ENCODE measurements at places on chromosomes 12 and 14.
A peak's percentile ranks its signal among the peaks of the same experiment; 100 is the strongest.

DNA sequence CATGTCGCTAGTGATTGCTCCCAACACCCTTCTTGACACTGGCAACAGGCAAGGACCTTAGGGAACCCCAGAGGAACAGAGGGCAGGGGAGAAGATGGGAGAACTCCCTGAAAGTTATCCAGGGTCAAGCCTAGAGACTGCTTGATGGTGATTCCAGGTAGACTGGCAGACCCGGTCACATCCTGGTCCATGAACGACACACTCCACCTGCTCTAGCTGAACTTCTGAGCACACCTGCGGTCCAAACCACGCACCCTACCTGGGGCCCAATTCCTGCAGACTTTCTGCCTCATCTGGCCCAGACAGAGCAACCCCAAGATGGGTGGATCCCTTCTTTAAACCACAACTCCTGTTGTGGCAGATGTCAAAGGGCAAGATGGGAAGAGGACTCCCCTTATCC lies 34.2 kb downstream of the NCKAP5L start:
- DNase-seq, result no peak

DNA sequence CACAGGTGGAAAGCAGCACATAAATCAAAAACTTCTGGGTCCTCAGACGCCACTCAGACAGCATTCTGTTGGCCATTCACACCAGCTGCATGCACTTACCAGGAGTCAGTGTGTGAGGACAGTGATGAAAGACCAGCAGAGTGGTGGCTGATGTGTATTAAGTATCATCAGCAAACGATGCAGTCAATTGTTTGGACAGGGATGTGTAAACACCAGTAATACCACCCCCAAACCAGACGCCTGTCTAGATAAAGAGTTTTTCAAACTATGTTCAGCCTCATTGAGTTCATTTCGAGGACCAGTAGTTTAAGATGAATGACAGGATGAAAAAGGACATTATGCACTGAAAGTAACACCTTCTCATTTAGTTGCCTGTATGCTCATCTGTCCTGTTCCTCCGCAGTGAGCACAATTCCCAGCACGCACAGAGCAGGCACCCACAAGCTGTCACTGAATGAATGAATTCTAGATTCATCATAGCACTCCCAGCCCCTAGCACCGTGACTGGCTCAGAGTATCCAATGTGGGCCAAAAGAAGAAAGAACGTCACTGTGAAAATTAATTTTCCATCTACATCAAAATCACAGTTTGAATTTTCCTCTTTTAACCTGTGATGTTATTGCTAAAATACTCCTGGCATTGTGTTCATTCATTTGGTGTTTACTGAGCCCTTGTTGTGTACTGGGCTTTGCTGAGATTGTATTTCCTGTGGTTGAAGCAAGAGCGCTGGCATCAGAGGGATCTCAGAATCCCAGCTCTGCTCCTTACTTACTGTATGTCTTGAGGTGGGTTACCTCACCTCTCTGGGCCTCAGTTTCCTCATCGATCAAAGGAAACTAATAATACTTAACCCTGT lies 124.8 kb upstream of the NOS1 start:
- DNase-seq, result peak; percentile 96

- no peak for DNase-seq
These were observed 16.5 kb downstream of the SLC15A4 start for GRCh38 chr12:128807161-128807724.

DNA sequence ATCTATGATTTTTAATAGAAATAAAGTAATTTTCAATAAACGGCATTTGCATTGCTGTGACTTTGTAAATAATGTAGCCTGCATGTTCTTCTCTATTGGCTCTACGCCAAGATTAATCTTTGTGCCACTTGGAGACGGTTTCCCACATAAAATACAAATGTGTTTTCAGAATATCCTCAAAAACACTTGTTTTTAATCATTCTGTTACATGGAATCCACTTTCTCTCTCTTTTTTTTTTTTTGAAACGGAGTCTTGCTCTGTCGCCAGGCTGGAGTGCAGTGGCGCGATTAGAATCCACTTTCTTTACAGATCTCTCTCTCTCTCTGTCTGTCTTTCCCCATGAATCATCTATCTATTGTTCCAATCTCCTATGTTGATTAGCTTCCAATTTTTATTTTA lies 22.8 kb upstream of the SSPN start:
- peak; percentile 17 for DNase-seq

DNA sequence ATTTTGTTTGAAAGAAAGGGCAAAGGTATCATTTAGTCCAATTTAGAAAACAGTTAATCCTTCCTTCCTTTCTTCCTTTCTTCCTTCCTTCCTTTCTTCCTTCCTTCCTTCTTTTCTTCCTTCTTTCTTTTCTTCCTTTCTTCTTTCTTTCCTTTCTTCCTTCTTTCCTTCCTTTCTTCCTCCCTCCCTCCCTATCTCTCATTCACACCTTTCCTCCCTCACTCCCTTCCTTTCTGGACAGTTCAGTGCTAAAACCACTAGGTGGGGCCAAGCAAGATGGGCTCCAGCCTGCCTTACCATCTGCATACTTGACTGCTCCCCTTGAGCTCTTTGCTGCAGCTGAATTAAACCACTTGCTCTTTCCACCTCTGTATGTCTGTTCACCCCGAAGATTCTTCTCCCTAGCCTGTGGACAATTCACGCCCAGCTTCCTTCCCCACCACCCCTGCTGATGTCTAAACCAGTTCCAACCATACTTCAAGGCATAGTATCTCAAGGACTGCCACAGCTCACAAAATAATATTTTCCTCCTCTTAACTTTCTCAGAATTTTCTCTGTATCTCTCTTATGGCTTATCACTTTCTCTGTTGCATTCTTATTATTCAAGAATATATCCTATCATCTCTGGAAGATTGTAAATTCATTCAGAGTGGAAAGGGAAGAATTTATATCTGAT lies 78.0 kb downstream of the DBX2 start:
- peak; percentile 44 for DNase-seq

GRCh38 chr12:105001476-105001875 lies 15.4 kb downstream of the NOPCHAP1 start:
- no peak for DNase-seq

GRCh38 chr14:50091240-50091913 lies 25.0 kb downstream of the VCPKMT start:
- DNase-seq, result no peak

DNA sequence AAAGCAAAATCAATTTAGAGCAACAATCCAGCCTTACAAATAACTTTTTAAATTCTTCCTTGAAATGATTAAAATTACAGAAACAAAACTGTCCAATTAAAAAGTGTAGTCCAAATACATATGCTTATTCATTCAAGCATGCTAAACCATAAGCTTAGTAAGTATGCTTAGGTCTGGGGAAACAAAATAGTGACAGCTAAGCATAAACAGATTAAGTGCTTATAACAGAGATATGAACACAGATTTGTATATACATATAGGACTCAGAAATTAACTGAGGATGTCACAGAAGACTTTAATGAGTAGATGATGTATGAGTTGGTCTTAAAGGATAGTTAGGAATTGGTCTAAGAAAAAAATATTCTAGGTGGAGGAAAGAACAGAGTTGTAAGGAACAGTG lies 41.8 kb downstream of the SCAF11 start:
- no peak for DNase-seq

All from NCI-H1105 treated with DMSO at 0.1 percent for 48 hours (cell line).